Stimulated activated CD8-positive, alpha-beta memory T cell treated with anti-CD3 and anti-CD28 coated beads, Interleukin-7, amount 100 ng/mL, for 1 hour (primary cell): ENCODE measurements at places on chromosomes 6 and 20.

DNA sequence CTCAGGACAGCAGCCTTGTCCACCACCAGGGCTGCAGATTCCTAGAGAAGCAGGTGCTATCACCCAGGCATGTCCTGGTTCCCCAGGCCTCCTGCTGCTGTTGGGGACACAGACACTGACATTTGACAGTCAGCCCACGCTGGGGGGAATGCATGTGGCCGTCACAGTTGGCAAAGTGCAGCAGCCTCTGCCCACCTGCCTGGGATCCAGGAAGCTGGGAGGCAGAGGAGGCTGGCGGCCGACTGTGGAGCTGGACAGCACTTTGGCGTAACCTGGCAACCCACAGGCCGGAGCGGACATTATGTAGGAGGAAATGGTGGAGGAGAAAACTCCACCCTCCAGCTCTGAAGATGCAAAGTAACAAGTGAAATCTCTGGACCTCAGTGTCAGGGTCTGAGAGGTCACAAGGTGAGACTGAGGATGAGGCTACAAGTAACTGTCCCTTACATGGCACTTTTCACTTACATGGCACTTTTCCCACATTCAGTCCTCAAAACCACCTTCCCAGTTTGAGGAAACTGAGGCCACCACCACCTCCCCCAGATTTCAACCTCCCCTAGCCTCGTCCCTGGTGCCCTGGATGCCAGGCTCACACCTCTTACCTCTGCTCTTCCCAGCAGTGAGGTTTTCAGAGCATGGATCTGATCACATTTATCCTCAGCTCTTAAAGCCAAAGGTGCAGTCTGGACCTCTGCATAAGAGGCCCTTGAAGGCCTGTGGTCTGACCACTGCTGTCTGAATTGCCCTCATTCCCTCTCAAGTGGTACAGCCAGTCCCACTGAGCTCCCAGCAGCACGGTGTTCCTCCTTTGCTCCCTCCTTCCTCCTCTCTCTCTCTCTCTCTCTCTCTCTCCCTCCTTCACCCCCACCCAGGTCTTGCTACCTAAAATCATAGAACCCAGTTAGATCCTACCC lies 8.7 kb downstream of the MAP1LC3A start:
- no peak for DNase-seq

- no peak for DNase-seq
Measured at GRCh38 chr6:67952121-67952520, 683.0 kb upstream of the ADGRB3 start.

GRCh38 chr20:10784554-10785183 lies 110.9 kb upstream of the JAG1 start:
- DNase-seq: no peak

DNA sequence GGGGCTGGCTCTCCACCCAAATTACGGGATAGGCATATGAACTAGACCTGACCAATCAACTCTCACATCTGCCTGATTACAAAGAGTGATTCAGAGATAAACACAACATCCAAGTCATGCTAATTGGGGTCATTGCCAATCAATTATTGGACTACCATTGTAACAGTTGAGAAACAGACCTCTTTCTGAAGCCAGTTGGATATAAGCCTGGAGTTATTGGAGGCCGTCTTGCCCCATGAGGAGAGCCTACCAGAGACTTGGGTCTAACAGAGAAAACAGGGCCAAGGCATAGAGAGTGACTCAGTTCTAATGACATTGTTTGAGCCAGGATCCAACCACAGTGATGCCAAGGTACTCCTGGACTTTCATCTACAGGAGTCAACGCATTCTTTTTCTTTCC lies 39.4 kb upstream of the HIVEP2 start:
- DNase-seq: no peak

GRCh38 chr6:5529015-5529414 lies 267.7 kb downstream of the FARS2 start:
- no peak for DNase-seq

DNA sequence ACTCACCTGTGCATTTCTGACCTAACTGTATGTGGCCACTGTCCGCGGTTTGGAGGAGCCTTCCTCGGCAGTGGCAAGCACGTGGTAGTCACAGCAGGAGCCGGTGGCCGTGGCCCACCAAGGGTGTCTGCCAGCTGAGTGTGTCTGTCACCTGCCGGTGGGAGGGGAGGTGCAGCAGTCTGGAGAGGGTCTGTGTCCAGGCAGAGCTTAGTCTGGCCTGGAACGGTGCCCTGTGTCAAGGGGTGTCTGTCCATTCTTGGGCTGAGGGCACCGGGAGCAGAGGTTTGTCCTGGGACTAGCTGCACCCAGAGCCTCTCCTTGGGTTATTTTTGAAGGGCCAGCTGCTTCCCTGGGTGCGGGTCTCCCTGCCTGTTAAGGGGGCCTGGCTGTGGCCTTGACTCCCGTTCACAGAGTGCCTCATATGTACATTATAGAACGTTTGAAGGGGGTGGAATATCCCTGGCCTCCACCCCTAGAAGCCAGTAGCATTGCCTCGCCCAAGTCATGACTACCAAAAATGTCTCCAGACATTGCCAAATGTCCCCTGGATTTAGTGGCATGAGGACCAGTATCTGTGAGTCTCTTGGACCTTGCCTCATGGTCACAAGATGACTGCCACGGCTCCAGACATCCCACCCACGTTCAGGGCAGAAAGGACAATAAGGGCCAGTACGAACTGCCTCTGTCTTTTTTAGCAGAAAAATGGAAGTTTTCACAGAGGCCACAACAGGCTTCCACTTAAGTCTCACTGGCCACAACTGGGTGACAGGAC lies 5.2 kb downstream of the RBM38 start:
- no peak for DNase-seq

DNA sequence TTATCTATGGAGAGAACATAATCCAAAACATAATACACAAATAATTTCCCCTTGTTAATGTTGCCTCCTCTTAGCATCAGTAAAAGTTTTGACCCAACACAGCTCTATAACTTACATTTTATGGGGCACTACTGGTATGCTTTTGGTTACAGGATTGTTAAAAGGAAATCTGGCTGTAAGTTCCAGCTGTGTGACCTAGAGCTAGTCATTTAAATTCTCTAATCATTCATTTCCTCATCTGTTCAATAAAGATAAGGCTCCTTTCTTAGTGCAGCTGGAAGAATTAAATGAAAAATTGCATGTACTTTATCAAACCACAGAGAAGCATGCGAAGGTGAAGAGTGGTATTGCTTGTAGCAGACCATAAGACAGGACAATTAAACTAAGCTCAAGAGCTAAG lies 4.6 kb downstream of the SLC17A2 start:
- no peak for DNase-seq

DNA sequence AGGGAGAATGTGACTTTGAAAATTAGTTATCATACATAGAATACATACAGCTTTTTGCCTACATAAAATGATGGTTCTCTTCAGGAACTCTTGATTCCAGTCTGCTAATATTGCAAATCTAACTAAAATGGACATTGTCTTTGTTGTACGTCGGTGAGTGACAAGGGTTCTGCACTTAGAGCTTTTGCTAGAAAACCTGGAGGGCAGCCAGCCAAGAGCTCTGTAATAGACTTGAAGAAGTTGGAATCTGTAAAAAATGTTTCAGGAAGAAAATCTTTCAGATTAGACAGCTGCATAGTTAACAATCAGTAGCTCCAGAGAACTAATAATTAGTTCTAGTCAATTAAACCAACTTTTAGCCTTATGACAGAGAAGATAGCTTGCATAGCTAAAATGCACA lies 138.3 kb downstream of the FLRT3 start:
- no peak for DNase-seq

- DNase-seq: no peak
Measured at GRCh38 chr6:154606457-154606856, 96.0 kb upstream of the CNKSR3 start.

GRCh38 chr6:25713824-25714223 lies 40.7 kb upstream of the SLC17A4 start:
- DNase-seq: no peak

DNA sequence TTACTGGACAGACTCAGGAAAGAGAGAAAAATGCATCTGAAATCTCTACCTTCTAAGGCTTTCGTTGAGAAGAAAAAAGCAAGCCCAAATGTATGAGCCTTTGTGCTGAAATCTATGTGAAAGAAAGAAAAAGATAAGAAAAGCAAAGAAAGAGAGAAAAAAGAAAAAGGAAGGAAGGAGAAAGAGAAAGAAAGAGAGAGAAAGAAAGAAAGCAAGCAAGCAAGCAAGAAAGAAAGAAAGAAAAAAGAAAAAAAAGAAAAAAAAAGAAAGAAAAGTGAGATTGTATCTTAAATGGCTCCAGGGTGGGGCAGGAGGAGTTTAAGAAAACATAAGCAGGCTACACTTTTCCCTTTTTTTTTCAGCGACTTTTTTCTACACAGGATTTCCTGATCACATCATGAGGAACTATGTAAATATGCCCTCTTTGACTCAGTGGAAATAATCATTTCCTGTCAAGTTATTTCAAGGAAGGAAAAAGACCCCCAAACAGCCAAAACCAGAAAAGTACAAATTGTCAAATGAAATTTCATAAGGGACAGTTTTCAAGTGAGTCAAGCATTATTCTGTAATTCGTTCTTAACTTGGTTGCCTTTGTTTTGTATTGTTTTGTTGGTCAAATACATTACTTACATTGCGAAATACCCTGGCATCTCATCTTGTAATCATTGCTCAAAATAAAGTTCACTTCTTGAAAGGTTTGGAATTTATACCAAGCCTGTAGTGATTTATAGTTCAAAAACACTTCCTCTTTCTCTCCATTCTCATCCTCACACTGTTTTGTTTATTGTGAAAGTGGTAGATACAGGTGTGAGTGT lies 79.5 kb upstream of the RNF217 start:
- no peak for DNase-seq

DNA sequence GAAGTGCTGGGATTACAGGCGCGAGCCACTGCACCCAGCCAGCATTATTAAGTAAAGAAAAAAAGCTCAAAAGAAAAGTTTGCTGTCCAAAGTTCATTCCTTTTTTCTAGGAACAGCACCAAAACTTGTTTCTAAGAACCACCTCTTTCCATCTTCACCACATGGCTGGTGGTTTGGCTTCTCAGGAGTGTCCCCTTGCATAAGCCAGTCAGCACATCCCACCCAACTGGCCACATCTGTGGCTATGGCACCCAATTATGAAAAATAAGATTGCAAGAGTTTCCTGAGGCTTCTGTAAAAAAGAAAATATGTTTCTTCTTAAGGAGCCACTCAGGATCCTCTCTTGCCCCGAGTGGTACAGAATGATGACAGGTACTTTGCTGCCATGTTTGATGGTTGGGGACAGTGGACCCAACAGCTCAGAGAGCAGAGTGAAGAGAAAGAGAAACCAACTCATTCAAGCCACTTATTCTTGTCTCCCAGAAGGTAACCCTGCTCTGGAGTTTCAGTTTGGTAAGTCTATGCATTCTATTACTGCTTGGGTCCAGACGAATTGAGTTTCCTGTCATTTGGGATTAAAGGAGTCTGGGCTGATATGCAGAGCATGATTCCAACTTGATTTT lies 65.3 kb downstream of the PSMB1 start:
- no peak for DNase-seq

DNA sequence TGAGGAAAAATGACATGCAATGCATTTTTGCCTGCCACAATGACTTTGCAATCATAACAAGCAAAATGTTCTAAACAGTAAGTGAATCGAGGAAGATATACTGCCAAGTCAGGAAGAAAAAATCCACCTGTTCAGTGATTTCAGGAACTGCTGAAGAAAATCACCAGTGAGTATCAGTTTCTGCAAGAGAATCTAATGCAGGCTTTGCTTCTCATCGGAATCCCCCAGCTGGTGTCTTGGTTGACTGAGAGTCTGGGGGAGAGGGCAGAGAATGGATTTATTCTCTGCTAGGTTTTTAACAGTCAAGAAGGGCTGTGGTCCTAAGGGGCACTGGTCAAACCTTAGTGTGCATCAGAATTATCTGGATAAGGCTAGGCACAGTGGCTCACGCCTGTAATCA lies 363.4 kb downstream of the CDH26 start:
- no peak for DNase-seq

GRCh38 chr20:50050660-50051308 lies 62.2 kb downstream of the UBE2V1 start:
- no peak for DNase-seq

GRCh38 chr6:134176264-134176975 lies 124.0 kb upstream of the SLC2A12 start:
- no peak for DNase-seq

DNA sequence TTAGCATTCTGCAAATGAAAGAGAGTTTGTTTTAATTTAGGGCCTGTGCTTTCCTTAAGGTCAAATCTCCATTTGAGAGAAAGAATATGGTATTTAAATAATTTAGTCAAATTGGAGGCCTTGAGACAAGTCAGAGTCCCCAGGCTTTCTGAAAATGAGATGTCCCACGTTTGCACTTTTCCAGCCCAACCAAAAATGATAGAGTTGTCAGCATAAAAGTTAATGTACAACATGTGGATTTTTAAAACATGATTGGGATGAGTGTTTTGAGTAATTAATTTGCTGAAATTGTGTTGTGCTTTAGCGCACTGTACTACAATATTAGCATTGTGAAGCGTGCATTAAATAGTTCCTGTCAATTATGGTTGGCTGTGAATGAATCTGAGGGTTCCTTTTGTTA lies 10.0 kb downstream of the CD83 start:
- no peak for DNase-seq

DNA sequence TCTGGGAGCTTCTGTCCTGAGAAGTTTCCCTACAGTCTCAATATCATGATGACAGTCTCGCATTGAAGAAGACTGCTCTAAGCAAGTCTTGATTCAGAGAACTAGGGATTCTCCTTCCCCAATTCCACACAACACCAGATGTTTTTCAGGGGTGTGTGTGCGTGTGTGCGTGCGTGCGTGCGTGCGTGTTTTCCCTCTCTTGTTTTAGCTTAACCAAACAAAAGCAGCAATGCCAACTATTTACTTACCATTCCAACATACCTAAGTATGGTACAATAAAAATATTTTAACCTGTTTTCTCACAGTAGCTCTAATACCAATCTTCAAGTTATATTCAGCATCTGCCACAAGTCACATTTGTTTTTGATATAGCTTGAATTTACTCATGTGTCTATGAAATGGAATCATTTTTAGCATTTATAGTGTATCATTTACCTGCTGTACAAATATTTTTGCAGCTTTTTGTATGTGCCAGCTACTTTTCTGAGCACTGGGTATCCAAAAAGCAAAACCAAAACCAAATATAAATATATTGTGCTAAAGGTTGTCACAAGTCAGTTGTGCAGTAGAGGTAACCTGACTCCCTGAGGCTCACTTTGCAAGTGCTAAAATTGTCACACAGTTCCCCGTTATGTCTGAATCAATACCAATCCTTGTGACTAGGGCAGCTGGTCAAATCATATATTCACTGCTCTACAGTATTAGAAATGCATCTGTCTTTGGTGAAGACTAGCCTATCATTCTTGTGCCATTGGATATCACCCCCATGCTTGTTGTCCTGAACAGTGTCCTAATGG lies 21.7 kb upstream of the MYLIP start:
- DNase-seq: no peak

DNA sequence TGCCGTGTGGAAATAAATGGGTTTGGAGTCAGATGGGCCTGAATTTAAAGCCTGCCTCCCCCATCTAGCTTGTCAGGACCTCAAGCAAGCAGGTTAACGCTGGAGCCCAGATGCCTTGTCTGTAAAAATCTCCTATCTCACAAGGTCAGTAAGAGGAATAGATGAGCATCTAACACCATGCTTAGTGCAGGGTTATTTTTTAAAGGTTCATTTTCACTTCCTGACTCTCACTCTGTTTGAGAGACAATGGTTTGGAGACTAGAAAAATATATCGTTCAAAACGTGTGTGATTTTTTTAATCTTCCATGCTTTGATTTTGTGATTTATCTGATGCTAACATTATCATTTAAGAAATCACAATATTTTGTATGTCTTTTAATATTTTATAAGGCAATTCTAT lies 114.0 kb upstream of the TAB2 start:
- no peak for DNase-seq
